Smooth muscle cell of the umbilical artery (primary cell): ENCODE measurements at places on chromosomes 6 and 20. TPM values are rescaled to one million over a fixed set of nuclear protein-coding genes. Genes with fewer than 3 reads are reported as not detected.

The YTHDF1 gene
- 17.8 and 25.2 TPM in 2 replicates for total RNA-seq

The TMEM244 gene
- not detected in 2 replicates for total RNA-seq

The OPRL1 gene
- total RNA-seq, result 3.0 TPM in 2 replicates

The STMN3 gene
- 2.7 and 6.7 TPM in 2 replicates for total RNA-seq

The MAP7 gene
- 0.30 and 0.32 TPM in 2 replicates for total RNA-seq

The CTSZ gene
- total RNA-seq, result 301 and 438 TPM in 2 replicates
